ENCODE measurements at places on chromosomes 4 and X.

DNA sequence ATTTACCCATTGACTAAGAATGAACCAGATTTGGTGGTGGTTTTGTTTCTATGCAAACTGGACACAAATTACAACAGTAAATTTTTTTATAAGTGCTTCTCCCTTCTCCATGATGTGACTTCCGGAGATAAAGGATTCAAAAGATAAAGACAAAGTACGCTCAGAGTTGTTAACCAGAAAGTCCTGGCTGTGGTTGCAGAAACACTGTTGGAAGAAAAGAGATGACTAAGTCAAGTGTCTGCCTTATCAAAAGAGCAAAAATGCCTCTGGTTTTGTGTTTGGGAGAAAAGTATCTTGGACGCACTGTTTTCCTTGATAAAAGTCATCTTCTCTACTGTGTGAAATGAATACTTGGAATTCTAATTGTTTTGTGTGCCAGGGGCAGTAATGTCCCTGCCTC lies 213.4 kb downstream of the GC start:
- no peak for DNase-seq

GRCh38 chr4:121943941-121944340 lies 7.9 kb downstream of the TRPC3 start:
- DNase-seq = no peak

DNA sequence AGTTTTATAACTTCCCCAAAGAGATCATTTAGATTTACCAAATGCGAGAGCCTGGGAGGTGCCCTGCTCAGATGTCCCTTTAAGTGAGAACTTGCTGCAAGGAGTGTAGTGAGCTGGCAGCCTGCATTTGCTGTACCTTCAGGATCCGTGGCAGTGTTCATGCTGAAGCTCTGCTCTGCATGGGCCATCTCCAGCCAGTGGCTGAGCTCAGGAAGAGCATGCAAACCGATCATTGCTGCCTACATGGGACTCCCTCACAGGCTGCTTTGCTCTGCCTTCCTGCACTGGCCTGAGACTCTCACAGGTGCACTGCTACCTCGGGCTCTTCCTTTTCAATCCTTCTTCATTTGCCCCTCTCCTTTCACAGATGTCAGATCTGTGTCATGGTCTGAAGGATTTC lies 152.0 kb upstream of the SFRP2 start:
- no peak for DNase-seq

DNA sequence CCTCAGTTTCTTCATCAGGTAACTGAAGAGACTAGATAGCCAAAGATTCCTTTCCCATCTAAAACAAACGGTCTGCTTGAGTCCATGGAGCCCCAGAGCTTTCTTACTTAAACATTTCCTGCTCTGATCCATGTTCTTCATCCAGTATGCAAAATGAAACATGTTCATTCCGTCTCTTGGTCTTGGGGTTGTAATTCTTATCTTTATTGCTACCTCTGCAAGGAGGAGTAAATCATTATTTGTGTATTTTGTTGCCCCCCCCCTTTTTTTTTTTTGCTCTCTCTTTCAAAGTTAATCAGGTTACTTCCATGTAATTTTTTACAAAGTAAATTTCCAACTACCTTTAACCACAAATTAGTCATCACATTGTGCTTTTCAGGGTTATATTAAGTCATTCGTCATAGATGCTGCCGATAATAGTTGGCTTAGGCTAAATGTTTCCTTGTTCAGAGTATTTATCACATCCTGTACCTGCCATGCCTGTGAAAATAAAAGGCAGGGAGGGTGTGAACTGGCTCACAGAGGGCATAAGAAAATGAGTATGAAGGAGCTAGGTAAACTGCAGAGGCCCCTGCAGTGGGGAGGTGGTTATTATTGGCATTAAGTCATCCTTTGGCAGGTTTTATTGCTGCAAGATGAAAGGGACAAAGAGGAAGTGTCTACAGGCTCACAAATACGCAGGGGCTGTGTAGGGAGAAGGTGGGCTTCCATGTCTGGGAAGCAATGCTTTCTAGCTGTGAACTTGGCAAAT lies 76.7 kb upstream of the HS3ST1 start:
- DNase-seq = no peak

DNA sequence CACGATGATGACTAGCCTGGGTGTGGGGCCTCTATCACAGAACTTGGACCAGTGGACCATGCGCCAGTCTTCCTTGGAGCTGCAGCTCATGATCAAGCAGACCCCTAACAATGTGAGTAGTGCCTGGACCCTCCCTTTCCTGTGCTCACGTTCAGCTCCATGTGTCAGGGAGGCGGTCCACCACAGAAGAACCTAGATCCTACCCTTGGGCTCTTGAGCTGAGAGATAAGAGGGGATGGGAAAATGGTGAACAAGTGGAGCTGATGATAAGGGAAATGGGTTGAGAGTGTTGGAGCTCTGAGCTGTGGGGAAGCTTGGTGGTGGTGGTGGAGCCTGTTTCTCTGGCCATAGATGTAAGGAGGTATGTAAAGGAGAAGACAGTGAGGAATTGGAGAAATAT lies 13.1 kb downstream of the MED12 start:
- no peak for DNase-seq

- DNase-seq = no peak
Observed at GRCh38 chr4:146709956-146710355, 71.3 kb downstream of the POU4F2 start.

DNA sequence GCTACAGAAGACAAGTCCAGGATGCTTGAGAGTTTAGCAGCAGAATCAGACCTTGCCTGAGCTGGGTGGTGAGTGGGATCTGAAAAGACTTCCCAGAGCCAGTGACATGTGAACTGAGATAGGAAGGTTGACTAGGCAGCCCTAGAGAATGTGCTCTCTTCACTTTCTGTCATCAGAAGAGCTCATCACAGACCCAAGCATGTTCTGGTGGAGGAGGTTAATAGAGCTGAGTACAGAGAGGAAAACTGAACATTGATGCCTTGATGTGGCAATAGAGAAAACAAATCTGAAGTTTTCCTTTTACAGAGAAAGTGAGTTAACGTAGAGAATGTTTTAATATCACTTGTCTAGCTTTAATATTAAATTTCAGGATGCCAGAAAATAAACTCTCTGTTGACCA lies 17.1 kb downstream of the ADGRL3 start:
- DNase-seq = no peak

DNA sequence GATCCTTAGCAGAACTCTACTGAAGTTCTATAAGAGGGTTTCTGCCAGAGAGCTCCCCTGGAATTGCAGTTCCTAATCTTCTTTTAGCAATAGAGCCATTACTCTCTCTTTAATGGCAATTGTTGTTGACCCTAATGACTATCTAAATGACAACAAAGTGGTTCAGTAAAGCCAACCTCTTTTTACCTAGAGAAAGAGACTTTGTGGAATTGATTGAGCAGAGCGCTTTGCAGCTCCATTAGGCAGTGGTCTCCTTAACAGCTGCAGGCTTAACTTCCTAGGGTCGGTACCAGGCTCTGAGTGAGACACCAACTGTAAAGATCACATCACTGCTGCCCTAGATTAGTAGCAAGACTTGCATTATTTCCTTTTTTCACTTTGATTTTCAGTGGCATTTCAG lies 1472.9 kb upstream of the TENM3 start:
- DNase-seq = no peak

- no peak for DNase-seq
Observed at GRCh38 chrX:72304877-72305276, 837 bp downstream of the CITED1 start.

DNA sequence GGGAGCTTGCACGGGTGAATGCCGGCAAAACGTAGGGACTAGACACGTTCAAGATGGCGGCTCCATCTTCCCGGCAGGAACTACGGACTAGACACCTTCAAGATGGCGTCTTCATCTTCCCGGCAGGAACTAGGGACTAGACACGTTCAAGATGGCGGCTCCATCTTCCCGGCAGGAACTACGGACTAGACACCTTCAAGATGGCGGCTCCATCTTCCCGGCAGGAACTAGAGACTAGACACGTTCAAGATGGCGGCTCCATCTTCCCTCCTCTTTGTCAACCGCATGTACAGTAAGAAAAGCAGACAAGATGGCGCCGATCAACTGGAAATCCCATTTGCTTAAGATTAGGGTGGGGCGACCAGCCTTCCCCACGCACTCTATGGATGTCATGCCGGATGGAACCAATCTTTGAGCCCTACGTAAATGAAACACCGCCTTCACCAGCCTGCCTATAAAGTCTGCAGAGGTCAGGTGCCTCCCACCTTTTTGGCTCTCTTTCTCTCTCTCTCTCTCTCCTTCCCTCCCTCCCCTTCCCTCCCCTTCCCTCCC lies 222.4 kb downstream of the CRLF2 start:
- no peak for DNase-seq

GRCh38 chr4:2441393-2442174 lies 22.8 kb downstream of the CFAP99 start:
- peak; percentile 72 for DNase-seq

DNA sequence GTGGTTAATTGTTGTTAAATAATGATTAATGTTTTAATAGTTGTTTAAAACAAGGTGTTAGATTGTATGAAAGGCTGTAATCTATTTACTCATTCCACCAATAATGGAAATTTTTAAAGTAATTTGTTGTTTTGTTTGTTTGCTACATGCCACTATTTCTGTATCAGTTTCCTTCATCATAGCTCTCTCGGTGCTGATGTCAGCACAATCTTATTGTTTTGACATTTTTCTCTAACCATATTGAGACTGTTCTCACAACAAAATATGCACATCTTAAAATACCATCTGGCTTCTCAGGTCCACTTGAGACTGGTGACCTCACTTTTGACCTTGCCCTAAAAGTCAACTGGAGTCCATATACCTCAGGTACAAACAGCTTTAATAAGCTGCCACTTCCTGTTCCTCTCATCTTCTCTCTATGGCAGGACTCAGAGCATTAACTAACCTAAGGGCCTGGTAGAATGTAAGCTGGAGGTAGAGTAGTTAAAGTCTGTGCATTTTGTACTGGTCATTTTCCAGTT lies 1.0 kb upstream of the GUCY1B1 start:
- peak; percentile 6 for DNase-seq

DNA sequence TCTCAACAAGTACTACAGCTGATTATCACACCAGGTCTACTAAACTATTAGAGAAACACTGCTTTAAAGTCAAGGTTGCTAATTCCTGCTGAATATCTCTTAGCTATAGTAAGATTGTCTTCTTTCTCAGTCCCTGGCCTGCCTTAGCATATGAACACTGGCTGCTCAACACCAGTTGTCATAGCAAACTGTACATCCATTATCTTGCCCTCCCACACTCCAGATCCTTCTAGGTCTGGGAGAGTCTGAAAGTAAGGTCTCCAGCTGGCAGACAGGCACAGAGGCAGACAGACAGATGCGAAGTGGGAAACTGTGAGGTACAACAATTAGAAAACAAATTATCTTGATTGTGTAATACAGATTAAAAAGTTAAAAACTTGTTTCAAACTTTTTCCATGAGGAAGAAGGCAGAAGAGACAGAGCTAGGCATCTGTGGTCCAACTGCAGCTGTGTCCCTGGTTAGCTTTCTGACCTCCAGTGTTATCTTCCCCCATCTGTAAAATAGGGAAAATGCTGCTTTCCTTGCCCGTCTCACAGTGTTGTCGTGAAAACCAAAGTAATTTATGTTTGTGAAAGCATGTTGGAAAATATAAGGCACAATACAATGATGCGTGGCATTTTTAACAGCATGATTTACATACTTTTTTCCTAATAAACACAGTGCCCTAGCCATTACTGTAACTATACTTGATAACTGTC lies 133.8 kb downstream of the KLHL13 start:
- DNase-seq = no peak

GRCh38 chr4:78612398-78613178 lies 61.0 kb downstream of the ANXA3 start:
- DNase-seq = no peak

DNA sequence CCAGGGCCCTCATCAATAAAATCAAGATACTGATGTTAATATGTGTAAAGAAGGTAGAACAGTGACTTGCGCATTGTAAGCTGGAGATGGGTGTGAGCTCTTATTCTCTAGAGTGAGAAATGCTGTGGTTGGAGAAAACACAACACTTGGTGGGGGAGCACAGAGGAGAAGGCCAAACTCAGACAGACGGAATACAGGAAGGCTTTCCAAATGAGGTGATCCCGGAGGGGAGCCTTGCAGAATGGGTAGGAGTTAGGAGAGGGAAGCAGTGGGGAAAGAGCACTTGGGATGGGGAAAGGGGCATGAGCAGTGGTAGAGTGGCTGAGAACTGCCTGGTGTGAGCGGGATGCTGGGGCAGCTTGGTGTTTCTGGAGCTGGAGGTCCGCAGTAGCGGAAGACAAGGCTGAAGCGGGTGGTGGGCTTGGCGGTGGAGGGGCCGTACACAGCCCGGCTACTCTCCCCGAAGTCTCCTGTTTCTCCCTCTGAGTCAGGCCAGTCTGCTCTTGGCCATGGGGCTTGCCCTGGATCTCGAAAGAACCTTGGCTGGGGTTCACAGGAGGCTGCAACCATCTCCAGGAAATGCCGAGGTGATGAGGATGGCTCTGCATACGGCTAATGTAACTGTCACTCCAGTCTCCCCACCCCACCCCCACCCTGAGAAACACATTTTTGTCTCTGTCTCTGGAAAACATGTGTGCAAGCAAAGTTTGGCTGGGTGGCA lies 11.3 kb upstream of the PLAC1 start:
- no peak for DNase-seq

DNA sequence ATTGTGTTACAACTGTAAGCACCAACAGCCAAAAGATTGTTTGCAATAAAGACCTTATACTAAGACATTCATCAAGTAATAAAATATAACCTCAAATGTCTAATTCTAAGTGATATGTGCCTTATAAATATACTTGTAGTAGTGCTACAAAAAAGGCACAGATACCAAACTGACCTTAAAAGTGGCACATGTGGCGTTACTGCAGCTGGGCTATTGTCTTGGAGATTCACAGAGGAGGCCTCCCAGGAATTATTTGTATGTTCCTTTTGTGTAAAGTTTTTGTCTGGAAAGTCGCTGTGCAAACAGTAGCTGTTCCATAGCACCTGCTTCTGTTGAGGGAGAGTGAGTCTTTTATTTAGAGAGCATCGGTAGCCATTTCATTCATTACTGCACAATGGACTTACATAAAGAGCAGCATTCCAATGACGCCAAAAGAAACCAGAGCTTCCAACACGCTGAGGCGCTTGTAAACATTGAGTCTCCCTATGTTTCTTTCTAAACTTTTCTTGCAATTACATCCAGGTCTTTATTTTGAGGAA lies 143.7 kb downstream of the RPA4 start:
- peak; percentile 63 for DNase-seq

GRCh38 chrX:153372949-153373348 lies 28.2 kb downstream of the PNMA6E start:
- no peak for DNase-seq

DNA sequence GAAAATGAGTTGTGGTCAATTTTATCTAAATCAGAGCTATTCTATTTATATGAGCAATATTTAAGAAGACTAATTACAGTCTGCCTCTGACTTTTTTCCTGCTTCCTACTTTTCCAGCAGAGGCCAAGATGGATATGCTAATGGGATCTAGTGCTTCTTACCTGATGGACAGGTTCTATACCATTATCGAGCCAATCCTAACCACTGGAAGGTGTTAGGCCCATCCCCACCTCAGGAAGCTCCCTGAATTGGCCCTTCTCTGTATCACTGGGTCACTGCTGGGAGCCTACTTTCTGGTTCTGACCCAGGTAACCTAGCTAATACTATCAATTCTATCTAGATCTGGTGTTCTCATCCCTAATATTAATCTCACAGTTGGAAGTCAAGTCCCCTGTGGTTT lies 577 bp upstream of the YIPF7 start:
- no peak for DNase-seq
